ENCODE measurements at places on chromosomes 3 and 15.

DNA sequence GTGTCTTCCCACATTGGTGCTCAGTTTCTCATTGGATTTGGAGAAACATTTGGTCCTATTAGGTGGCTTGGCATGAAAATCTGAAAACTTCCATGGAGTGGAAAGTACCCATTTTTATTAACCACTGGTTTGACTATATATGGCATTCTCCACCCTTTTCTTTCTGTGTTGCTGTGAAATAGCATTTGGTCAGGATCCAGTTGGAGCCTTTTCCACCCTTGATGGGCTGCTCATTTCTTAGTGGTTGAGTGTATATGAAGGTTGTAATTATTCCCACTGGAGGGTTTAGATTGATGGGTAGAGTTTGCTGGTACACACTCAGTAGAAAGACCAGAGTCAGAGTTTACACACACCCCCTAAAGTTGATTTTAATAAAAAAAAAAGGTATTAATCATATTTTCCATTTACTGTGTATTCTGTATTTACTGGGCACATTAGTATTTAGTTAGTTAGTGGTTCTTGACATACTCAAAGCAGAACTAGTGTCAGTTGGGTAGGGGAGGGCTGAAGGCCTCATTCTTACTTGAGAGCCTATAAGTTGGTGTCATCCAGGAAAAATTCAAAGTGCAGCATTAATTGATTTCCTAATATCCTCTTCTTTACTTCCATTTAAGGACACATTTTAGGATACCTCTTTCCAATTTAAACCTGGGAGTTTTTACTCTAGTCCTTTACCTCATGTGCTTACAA is 69.5 kb downstream of the FLNB start:
- DNase-seq: no peak

DNA sequence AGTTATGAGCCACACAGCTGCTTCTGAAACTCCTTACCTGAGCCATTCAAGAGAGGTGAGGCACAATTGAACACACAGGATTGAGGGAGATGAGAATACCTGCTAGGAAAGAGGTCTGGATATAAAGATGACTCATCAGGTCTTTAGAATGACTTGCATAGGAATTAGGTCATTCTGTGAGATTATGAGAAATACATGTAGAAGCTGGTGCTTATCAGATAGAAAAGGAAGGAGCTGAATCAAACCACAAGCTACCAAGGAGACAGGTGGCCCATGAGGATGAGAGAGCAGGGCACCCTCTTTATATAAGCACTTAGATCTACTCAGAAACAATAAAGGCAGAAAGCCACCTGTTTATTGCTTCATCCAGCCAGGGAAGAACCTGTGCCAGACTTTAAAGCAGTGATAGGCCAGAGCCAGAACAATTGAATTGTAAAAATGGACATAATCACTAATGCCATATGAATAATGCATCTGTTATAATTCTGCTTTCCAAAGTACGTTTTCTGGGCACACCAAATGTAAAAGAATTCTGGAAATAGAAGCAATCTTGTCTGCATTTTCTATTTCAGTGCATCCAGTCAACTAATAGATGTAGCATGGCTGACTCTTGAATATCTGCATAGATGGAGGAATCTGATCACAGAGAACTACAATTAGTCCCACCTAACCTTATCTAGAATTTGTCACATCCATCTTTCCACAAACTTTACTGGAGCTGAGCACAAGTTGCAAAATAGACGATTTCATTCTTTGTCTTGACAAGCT is 74.9 kb downstream of the PIK3R4 start:
- no peak for DNase-seq

DNA sequence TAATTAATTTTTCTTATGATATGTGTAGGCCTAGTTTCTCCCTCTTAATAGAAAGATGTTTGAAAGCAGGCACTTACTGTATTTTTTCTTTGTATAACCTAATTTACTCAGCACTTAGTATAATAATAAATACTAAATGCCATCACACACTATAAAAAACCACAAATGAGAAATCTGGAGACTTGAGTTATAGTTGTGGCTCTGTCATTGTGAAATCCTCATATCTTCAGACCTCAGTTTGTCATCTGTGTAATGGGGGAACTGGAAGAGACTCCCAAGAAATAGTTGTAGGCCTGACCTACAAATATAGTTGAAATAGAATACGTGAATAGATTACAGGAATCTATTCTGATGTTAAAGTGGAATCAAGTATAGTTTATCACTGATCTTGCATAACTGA is 287.6 kb upstream of the DPH6 start:
- no peak for DNase-seq

GRCh38 chr3:112132975-112133448 is at the start of gene GCSAM:
Gene GCSAM (minus strand): TSS chr3:112133248. CDS start chr3:112133120, 128 bp downstream.
- no peak for DNase-seq

DNA sequence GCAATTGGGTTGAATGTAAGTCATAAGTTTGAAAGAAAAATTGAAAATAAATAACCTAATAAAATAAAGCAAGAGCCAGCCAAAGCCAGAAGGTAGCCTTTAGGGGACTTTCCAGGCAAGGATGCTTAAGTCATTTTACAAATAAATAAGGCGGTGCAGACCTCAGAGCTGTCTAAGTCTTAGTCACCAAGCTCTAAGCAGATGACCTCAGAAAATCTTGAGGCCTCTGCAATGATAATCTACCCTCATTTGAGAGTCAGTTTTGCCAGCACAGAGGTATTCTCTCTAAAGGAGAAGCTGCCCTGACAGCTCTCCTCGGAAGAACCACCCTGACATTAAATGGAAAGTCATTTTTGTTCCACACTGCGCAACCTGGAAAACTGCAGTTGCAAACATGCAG is 113.9 kb downstream of the OXNAD1 start:
- no peak for DNase-seq

- no peak for DNase-seq
These were observed 77.6 kb downstream of the TOP2B start for GRCh38 chr3:25587094-25587493.

DNA sequence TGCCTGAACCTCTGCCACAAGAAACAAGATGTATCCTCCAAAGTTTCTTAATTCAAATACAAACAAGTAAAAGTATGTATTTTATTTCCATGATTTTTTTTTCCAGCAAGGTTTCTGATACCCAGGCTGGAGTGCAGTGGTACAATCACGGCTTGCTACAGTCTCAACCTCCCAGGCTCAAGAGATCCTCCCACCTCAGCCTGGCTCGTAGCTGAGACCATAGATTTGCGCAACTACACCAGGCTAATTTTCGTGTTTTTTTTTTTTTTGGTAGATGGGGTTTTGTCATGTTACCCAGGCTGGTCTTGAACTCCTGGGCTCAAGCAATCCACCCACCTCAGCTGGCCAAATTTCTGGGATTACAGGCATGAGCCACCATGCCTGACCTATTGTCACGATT is 12.2 kb upstream of the VEPH1 start:
- DNase-seq: no peak

DNA sequence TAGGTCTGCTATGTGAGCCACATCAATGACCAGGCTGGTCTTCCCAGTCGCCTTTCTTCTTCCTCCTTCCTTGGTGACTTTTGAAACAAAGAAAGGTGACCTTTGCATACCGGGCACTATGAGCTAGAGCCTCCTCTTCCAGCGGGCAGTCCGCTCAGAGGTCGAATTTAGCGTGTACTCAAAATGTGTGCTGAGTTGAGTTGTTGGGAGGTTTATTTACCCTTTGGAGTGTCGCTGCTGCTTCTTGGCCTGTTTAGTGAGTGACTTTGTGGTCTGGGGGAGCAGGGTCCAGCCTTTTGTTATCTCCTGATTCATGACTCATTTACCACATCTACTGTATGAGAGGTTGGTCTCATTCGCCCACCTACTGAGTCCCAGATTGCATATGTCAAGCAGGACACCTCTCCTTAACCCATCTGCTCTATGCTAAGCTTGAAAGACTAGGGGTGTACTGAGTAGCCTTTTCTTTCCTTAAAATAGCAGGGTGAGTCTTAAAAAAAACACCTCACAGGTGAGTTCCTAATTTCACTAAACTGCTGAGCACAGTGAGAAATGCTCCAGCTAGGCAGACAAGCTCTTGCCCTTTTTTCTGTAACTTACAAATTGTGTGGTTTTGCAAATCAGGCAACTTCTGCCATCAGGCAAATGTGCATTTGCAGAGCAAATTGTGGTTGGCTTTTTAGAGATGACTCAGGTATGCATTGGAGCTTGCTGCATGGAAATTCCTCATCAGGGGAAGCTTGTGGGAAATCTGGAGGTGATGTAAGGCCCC is 3.2 kb upstream of the SIAH2 start:
- DNase-seq: no peak

DNA sequence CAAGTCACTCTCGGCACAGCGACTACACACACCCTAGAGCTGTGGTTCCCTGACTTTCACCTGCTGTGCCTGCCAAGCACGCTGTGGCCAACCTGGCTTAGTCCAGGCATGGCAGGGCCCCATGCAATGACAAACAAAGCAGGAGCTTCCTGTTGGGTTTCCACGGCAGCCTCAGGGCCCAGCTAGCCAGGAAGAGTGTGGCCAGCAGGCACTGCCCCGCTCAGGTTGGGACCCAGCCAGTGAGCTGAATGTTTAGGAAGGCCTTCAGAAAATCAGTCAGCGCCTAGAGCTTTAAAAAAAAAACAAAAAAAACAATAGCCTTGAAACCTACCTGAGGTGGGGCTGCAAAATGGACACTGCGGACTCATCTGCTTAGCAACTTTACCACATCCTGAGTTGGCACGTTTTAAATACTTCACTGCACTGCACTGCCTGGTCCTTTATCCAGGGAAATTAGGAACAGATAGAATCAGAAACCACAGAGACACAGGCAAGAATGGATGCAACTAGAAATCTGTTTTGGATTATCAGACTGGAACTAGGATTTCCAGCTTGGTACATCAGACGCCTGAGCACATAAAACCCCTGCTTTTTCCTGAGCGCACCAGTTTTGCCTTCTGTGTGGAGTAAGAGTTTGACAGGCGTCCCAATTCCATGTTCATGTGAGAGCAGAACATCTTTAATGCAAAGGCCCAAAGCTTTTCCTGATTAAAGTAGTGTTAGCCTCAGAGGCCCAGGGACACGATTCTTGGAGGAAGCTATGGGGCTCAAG is 36.2 kb upstream of the LDHAL6B start:
- DNase-seq: no peak

- DNase-seq: no peak
These were observed 18.4 kb upstream of the TIPARP start for GRCh38 chr3:156655819-156656550.

DNA sequence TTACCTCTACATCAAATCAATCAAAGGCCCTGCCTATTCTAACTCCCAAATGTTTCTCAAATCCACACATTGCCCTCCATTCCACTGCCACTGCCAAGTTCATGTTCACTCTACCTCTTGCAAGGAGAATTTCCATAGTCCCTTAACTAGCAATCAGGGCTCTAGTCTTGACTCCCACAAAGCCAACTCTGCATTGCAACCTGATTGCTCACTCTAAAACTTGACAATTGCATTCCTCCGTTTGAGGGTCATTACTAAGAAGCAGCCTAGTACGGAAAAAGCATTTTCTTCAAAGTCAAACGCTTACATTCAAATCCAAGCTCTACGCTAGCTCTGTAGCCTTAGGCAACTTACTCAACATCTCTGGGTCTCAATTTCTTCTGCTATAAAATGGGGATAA is 1.2 kb downstream of the CPA3 start:
- DNase-seq: no peak

DNA sequence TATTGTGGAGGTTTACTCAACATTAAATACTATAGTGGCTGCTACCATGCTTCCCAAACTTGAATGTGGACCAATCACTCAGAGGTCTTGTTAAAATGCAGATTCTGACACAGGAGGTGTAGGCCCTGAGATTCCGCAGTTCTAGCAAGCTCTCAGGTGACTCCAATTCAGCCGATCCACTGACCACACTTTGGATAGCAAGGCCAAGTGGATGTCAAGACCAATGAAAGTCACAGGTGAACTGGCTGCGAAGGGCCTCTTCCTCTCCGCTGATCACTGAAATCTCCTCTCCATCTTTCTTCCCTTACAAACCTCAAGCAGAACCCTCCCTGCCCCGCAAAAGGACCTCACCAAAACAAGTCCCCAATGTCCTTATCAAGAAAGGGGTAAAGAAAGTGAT is 9.2 kb upstream of the CHST2 start:
- DNase-seq: no peak

- DNase-seq: no peak
These were observed 1.7 kb downstream of the SPATA12 start for GRCh38 chr3:57062101-57062631.

DNA sequence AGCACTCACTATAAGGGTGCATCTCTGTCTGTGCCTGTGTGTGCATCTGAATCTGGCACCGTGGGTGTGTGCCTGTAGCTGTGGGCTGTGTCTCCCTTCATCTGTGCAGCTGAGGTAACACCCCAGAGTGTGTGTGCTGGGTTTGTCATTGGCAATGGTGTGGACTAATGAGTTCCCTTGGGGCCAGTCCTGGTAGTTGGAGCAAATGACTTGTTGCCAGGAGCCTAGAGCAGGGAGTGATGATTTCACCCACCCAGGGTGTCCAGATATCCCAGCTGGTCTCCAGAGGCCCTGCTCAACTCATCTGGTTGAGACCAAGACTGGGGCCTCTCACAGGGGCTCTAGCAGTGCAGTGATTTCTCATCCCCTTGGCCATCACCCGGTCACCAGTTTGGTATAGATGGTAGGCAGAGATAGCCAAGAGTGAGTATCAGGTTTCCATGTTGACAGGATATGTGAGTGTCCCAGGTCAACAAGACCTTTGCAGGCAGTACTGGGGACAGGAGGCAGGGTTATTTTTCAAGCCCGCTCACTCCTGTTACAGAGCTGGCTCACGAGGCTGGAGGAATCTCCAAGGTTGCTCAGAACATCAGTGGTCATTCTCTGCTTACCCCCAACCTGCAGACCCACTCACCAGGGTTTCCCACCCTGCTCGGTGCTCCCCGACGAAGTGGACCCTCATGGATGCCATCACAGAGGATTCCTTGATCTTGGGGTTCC is 4.1 kb upstream of the HDAC11 start:
- no peak for DNase-seq

GRCh38 chr3:156368189-156368588 is 186.7 kb downstream of the SSR3 start:
- no peak for DNase-seq

DNA sequence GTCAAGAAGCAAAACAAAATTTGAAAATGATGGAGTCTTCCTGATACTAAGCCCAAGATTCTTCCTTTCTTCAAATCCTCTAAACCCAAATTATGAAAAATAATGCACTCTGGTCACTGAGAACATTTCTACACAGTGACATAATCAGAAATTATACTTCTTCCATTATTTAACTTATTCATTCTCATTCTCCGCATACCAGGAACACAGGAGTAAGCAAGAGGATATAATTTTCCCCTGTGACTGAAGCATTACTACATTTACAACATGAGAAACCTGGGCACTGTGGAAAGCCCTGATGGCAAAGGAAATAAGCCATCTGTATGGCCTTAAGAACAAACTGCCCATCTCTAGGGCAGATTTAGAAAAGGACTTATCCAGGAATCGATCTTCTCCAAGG is 47.0 kb downstream of the EXD1 start:
- DNase-seq: no peak

DNA sequence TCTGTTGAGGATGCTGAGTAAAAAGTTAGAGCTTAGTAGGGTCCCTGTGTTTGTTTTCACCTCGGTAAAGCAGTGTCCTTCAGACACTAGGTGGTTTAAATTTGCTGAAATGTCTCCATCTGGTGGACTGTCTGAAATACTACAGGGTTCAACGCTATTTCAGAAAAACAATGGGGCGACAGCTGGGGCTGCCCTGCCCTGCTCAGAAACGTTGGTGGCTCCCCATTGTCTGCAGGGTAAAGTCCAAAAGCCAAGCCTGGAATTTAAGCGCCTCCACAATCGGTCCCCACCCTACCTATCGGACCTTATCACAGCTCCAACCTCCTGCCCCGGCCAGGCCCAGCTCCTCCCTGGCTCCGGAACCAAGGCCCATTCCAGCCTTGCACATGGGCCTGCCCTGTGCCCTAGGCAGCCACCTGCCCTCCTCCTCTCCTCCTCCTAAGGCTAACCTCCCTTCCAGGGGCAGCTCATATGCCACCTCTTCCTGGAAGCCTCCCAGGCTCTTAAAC is 4.3 kb upstream of the TSEN2 start:
- no peak for DNase-seq
